ENCODE measurements at places on chromosomes 4 and X.

- DNase-seq = peak; percentile 82
These were observed 1.1 kb downstream of the ABLIM2 start for GRCh38 chr4:8157496-8157895.

DNA sequence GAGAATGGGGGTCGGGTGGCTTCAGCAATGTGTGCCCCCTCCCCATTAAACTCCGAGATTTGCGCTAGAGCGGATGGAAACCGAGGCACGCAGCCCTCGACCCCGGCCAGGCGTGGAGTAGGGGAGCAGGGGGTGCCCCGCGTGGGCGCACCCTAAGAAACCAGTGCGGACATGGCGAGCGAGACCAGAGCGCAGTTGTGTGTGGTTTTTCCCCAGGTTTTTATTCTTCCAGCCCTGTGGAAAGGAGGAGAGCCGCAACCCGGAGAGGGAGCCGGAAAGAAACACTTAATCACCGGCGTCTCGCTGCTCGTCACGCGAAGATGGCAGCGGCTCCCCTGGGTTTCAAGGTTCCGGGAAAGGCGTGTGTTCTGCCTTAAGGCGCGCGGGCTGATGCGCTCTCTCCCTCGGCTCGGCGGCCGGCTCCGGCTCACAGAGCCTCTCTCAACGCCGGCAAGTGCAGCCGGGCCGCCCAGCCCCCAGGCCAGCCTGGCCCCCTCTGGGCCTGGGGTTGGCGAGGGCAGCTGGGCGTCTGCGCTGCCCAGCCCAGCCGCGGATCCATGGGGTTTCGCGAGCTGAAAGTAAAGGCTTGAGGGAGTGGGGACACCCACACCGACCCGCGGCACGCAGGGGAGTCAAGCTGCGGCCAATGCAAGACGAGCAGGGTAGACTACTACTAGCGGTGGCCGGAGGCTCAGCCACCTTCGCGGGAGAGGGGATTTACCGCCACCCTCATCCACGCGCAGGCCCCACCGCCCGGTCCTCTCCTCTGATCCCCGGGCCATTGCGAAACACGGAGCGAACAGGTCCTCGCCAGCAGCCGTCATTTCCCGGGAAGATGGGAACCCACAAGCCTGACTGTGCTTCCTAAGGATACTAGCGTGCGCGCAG, 74.0 kb upstream of the BCOR start:
- peak; percentile 83 for DNase-seq

- DNase-seq = no peak
These were observed 917.2 kb downstream of the DMD start for GRCh38 chrX:32293962-32294700.

GRCh38 chrX:48957477-48957826, at the start of gene OTUD5:
Gene OTUD5 (minus strand): TSS chrX:48957607. CDS start chrX:48957570, 37 bp downstream.
- peak; percentile 88 for DNase-seq

- no peak for DNase-seq
These were observed 446.3 kb upstream of the FSTL5 start for GRCh38 chr4:162610116-162610515.

DNA sequence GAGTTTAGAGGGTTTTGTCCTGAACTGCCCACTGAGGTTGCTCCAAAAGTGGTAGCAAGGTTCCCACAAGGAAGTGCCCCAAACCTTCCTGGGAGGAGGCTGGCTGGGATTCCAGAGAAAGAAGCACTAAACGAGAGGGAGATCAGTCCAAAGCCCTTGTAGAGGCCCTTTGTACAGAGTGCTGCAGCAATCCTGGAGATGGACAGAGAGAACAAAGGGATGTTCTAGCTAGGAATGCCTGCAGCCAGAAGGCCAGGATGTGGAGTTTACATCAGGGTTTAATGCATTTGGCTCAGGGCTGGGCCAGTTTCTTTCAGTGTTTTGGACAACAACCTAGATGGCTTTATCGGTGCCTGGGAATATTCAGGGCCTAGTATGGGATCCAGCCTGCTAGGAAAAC, 2155.1 kb upstream of the AGA start:
- no peak for DNase-seq

- DNase-seq = no peak
These were observed 3.7 kb downstream of the TMEM129 start for GRCh38 chr4:1717129-1718094.

DNA sequence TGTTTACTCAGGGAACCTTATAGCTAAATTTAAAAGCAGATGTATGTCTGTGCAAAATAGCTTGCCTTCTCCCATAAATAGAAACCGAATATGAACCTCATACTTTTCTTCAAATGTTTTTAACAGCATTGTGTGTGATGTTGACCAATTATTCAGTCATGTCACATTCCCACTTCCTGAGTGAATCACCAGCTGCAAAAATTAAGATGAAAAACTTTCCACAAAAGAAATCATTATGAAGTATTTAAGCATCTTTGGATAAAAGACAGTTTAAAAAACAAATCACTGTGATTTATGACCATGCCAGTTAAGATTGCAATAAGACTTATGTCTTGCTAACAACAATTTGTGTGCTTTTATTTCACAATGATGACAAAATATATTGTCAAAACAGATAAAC, 220.1 kb downstream of the PDGFC start:
- no peak for DNase-seq

DNA sequence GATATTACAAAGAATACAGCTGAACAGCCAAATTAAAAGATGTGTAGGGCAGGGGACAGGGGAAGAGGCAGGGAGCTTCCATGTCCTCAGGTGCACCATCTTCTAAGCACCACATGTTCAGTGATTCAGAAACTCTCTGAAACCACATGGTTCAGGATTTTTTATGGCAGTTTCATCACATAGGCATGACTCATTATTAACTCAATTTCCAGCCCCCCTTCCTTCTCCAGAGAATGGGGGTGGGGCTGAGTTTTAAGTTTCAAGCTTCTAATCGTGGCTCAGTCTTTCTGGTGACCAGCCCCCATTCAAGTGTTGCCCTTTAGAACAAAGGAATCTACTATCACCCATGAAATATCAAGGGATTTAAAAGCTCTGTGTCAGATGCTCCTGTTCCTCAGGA, 317.8 kb upstream of the GALNT7 start:
- DNase-seq = no peak

GRCh38 chr4:25535701-25536473, 119.8 kb upstream of the SLC34A2 start:
- no peak for DNase-seq

- no peak for DNase-seq
These were observed 362.2 kb upstream of the SPANXN4 start for GRCh38 chrX:142663330-142664095.

DNA sequence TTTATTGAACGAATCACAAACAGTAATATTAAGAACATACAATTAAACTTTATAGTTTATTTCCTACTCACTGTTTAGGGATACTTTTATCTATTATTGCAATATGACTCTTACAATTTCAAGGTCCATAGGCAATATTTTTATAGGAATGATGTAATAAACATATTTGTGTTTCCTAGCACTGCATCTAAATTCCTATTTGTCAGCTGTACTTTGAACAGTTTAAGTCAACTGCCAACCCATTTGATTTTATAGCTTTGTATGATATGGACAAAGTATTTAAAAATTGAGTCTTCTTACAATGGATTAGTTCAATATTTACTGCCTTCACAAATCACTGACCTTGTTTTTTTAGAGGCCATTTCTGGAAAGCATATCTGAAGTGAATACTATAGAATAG, 199.3 kb downstream of the PCDH7 start:
- DNase-seq = no peak

DNA sequence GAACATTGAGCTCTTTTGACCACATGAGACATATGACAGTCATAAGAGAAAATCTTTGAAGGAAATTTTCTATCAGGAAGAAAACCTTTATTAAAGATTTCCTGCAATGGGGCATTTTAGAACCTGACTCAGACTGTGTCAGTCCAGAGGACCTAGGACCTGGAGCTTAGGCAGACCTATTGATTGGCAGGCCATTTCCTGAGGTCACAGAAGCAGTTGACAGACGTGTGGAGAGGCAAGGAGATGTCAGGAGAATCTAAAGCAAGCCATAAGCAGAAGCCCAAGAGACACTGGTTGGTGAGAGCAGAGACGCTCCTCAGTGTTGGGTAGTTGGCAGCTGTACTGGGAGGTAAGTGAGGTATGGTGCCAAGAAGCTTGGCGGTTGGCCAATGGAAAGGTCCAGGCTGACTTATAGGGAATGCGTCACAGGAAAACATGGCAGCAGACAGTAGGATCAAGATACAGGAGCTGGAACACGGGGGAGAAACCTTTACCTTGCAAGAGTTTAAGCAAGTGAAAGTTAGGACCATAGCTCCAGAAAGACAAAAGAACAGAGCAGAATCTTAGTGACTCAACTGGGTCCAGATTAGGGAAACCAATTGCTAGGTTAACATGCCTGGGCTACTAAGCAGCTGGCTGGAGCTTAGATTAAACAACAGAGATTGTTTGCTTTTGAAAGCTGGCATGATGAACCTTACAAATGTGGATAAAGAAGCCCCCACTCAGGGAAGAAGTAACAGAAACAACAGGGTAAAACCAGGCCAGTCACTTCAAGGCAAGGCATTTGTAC, 18.6 kb downstream of the PALLD start:
- no peak for DNase-seq

GRCh38 chr4:89029591-89029990, 27.4 kb downstream of the FAM13A start:
- DNase-seq = no peak

GRCh38 chr4:173214661-173215060, 46.0 kb downstream of the GALNT7 start:
- no peak for DNase-seq

GRCh38 chr4:176546975-176547374, 227.2 kb downstream of the SPCS3 start:
- DNase-seq = no peak

DNA sequence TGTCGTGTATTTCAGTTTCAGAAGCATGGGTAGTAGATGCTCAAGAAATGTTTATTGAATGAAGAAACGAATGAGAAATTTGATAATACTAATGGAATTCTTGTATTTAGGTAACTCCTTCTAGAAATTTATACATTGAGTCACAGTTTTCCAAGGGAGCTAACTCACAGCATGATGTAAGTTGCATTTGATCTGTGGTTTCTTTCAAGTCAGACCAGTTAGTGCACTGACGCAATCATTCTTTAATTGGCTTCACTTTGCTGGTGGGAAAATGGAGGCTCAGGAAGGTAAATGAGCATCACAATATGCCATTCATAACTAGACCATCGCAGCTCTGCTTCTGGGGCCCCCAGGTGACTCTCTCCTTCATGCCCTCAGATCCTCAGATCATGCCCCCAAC, 17.3 kb upstream of the CWH43 start:
- DNase-seq = no peak

- no peak for DNase-seq
These were observed 69.2 kb downstream of the FBXO8 start for GRCh38 chr4:174214101-174214878.

- DNase-seq = peak; percentile 52
These were observed 82.9 kb downstream of the CLCN4 start for GRCh38 chrX:10239611-10240064.

GRCh38 chr4:4724321-4724720, 135.1 kb upstream of the MSX1 start:
- DNase-seq = no peak

GRCh38 chr4:24856586-24856985, 56.3 kb downstream of the CCDC149 start:
- DNase-seq = peak; percentile 85

GRCh38 chrX:115337491-115338144, 48.1 kb downstream of the LUZP4 start:
- DNase-seq = no peak

DNA sequence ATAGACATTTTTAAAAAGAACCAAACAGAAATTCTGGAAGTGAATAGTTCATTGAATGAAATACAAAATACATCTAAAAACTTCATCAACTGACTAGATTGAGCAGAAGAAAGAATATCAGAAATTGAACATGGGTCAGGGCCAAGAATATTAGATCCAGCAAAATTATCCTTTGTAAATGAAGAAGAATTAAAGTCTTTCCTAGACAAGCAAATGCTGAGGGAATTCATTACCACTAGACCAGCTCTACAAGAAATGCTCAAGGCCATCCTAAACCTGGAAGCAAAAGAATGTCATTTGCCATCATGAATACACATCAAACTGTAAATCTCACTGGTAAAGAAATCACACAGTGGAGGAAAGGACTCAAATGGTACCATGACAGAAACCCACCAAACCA, 72.7 kb upstream of the RPL34 start:
- DNase-seq = no peak

- DNase-seq = peak; percentile 59
These were observed 243.1 kb downstream of the ANK2 start for GRCh38 chr4:113292371-113293042.

DNA sequence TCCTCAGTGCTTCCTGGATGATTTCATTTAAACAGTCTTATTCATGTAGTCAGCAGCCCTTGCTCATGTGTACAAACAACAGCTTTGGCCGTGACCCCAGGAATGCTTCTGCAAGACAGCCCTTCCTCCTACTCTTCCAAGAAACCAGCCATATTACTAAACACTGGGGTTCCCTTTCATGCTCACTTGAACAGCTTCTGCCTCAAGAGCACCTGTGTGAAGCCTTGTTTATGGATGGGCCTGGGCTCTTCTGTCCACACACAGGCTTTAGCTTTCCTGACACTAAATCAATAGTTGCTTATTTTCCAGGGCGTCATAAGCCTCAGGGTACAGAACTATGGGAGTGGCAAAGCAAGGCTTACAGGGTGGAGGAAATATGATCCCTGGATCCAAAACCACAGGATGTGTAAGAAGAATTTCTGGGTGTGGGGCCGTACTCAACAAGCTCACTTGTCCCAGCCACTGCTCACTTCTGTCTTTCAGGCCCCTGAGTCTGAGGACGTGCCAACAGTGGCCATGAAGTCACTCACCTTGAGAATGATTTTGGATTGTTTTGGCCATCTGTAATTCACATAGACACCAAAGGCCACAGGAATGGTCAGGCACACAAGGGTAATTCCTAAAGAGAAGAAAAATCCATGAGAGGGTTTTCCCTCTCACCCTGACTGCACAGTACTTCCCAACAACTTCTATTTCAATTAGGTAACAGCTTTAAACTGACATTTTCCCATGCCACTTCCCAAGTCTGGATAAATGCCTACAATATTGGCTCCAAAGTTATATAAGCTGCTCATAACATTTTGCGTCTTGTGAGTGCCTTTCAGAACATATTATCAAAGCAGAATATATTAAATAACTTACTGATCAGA, 17.7 kb downstream of the SLC10A6 start:
- DNase-seq = no peak

DNA sequence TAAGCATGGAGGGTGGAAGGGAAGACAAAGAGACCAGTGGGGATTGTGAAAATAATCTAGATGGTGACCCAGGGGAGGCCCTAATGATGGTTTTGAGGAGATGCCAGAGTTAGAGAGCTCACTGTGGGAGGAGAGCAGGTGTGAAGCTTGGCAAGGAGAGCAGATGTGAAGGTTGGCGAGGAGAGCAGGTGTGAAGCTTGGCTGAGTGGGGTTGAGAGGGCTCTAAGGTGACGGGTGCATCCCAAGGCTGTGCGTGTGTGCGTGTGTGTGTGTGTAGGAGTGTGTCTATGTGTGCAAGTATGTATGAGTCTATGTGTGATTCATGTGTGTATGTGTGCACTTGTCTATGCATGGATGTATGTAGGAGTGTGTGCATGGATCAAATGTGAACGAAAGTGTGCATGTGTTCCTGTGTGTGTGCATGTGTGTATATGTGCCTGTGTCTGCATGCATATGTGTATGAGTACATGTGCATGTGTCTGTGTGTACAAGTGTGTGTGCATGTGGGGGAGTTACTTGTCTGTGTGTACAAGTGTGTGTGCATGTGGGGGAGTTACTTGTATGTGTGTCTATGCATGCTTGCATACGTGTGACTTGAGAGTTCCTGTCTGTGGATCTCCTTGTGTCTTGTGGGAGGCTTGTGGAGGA, 72.0 kb downstream of the EVC start:
- no peak for DNase-seq

- DNase-seq = no peak
These were observed 112.2 kb downstream of the SNCA start for GRCh38 chr4:89724716-89725115.

- no peak for DNase-seq
These were observed 143.9 kb downstream of the SHOX start for GRCh38 chrX:774536-774935.

Data from aorta (tissue), 5 donors.